Omental fat pad (tissue), 4 donors: ENCODE measurements at places on chromosomes 6 and 20. TPM values are rescaled to one million over a fixed set of nuclear protein-coding genes. Genes with fewer than 3 reads are reported as not detected.

DNA sequence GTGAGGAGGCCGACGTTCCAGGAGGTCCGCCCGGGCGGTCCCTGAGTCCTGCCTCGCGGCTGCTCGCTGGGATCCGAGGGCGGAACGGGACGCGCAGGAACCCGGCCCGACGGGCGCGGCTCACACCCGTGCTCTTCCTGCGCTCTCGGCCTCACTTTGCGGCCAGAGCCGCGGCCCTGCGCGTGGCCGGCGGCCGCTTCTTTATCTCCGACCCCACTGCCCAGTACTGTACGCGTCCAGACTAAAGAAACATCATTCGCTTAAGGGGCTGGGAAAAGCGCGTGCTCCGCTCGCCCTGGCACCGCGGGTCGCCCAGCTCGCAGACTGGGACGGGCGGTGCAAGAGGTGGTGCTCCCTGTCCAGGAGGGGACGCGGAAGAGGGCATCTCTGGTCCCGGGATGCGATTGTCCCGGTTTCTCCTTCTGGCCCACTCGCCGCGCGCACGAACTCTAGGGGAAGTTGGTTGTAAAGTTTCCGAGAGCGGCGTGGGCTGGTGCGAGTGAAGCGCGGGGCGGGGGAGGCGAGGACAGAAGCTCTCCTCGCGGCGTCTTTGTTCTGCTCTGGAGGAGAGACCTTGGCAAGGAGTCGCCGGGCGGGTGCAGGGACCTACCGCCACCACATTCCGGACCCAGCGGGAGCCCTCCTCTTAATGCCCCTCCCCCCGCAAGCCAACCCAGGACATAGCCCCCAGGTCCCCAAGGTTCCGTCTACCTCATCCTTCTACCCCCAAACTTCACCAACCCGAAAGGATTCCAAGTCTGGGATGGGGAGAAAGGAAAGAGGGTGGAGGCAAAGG, 71.0 kb downstream of the SOX4 start:
- DNase-seq: no peak

- no peak for DNase-seq
Measured at GRCh38 chr20:55153001-55153645, 677.7 kb downstream of the DOK5 start.

DNA sequence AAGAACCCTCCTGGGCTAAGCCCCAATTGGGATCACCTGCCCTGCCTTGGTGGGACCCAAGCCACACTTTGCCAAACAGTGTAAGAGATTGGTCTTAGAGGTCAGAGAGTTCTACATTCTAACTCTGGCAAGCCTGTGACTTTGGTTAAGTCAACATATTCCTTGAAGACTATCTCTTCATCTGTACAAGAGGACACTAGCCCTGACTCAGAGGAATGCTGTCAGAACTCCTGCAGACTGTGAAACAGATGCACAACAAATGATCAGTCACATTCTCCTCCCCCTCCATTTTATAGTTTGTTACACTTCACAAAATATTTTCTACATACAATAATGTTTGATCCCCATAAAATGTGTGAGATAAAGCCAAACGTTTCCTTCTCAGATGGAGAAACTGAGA, 91.7 kb upstream of the EPB41L1 start:
- DNase-seq: no peak

DNA sequence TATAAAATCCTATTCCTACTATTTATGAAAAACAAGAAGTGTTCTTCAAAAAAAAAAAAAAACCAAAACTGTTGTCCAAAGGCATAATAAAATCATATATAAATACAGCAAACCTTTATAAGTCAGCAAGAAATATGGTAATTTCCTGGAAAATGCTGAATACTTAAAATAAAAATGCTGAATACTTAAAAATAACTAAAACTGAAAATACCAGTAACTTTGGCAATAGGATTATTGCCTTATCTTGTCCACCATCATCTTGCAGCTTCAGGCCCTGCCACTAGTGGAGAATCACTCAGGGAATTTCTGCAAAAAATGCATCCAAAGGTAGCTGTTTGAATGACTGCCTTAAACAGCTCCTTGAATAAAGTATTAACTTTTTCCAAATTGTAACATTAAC, 24.5 kb downstream of the CCNC start:
- no peak for DNase-seq

DNA sequence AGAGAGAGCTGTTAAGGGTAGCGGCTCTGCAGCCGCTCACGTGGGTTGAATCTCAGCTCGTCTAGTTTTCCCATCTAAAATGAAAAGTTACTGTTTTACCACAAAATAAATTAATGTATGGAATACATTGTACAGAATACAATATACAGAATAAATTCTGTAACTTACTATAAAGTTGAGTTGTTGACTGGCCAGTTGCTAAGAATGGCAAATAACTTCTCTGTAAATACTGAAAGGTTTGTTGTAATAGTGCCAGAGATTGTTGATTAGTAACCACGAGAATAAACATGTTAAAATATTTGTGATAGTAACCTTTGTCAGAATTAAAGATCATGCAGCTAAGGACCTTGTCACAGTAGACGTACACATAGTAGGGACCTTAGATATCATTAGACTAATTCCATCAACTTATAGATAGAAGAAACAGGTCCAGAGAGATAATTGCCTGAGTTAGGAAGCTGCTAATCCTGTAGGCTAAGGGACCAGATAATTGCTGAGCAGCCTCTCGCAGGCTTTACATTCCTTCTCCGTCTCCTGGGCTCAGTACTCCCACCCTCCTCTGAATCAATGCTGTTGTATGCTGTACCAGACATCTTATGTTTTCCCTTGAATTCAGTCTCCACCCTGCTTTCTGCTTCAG, 544 bp upstream of the NRM start:
- DNase-seq: no peak

- DNase-seq: no peak
Measured at GRCh38 chr6:51118792-51119191, 300.1 kb downstream of the TFAP2B start.

GRCh38 chr6:145233955-145234354, 501.4 kb downstream of the EPM2A start:
- DNase-seq: no peak

DNA sequence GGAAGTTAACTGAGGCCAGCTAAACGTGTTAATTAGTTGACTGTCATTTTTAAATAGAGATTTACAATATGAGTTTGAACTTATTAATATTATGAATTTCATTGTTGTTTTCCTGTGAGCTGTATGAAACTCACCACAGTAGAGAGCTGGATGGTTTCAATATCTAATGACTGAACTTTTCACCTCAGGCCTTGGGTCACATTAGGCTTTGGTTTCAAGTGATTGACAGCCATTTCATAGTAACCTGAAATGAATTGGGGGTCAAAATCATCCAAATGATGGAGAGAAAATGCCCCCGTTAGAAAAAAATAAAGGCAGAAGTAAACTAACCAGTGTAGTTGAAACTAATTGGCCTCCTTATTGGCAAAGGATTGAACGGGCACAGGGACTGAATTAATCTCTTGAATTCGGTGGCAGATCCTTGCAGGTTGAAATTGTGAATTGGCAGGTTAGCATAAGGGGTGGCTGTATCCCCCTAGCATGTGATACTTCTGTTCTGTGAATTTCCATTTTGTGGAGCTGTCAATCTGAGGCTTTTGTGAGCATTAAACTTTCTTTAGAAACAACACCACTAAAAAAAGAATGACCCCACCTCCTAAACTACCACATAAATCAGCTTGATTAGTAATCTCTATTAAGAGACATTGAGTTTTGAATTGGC, 155.1 kb upstream of the MMS22L start:
- DNase-seq: no peak

GRCh38 chr6:107666084-107666980, 157.8 kb downstream of the SCML4 start:
- DNase-seq: no peak

DNA sequence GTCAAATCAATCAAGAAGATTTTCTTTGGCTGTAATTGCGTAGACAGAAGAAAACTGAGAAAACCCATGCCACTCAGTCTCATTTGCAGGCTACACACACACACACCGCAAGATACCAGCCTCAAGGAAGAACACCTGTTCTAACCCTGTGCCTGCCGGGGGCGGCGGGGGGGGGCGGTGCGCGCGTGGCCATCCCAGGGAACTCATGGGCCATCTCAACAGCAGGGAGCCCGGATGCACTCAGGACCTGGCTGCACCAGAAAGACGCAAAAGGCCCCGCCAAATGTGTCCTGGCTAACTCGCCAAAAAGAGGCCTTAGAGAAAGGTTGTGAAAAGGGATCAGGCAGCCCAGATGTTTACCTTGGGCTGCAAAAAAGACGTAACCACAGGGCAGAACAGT, 2.1 kb downstream of the B3GAT2 start:
- no peak for DNase-seq

GRCh38 chr6:47203266-47203937, 106.3 kb downstream of the TNFRSF21 start:
- DNase-seq: no peak

DNA sequence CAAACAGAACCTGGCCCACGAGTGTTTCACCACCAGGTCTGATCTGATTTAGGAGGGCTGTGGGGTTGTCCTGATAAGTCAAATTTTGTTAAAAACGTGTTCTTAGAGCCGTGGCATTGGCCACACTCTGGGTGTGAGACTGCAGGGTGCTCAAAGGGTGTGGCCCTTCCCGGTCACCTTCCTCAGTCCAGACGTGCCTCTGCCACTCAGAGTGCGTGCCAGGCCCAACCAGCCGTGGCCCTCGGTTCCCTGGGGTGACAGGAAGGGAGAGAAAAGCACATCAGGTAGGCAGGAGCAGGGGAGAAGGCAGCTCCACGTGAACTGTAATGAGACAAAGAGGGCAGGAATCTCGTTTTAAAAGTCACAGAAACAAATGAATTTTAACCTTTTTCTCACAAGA, 115.4 kb downstream of the FAM120B start:
- no peak for DNase-seq

DNA sequence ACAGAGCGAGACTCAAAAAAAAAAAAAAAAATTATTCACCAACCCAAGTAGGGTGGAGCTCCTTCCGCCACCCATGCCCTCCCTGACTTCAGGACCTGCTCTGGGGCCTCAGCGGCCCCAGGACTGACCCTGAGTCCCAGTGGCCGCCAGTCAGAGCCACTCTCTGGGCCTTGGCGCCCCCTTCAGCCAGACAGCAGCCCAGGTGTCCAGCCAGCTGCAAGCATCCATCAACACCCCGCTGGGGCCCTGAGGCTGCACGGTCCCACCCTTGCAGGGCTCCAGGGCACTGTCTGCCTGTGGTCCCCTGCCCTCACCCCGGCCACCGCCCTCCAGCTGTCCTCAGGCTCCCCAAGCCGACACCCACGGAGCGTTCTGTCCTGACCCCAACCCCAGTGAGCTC, 11.4 kb upstream of the KCNQ2 start:
- no peak for DNase-seq

DNA sequence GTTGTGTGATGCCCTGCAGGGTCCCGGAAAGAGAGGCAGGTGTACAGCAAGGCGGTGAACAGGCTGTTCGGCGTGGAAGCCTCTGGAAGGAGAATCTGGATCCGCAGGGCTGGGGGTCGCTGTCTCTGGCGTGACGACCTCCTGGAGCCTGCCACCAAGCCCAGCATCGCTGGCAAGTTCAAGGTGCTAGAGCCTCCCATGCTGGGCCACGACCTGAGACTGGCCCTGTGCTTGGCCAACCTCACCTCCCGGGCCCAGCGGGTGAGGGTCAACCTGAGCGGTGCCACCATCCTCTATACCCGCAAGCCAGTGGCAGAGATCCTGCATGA, 36.5 kb downstream of the TGM6 start:
- no peak for DNase-seq

DNA sequence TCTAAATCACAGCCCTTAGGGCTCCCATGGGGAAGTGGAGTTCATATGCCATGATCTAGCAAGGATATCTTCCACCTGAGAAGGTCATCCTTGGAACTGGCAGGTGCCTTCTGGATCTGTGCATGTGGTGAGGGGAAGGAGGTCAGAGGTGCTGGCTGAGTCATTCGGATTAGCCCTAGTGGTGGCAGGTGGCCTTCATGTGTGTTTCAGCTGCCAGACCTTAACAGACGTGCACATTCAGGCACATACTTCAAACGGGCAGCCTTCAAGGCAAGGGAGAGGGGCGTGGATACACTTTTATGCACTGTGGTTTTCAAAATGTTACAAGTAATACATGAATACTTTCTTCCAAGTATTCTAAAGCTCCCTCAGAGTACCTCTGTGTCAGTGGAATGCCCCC, 51.2 kb downstream of the BMP6 start:
- DNase-seq: no peak

GRCh38 chr6:118649918-118650581, 1.3 kb downstream of the CEP85L start:
- no peak for DNase-seq

DNA sequence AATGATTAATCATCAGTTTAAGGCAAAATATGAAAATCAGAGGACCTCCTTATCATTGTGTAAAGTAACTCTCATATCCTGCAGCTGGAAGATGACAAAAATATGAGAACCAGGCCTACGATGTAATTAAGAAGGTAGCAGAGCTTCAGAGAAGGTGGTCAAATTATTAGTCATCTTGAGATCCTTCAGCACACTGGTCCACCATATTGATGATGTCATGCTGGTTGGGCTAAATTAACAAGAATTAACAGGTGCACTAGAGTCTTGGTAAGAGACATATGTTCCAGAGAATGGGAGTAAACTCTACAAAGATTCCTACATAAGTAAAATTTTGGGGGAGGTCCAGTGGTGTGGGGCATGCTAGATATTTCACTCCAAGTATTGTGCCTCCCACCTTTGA, 112.8 kb downstream of the OTOR start:
- DNase-seq: no peak

- no peak for DNase-seq
Measured at GRCh38 chr6:141824350-141824749, 308.4 kb upstream of the GJE1 start.

DNA sequence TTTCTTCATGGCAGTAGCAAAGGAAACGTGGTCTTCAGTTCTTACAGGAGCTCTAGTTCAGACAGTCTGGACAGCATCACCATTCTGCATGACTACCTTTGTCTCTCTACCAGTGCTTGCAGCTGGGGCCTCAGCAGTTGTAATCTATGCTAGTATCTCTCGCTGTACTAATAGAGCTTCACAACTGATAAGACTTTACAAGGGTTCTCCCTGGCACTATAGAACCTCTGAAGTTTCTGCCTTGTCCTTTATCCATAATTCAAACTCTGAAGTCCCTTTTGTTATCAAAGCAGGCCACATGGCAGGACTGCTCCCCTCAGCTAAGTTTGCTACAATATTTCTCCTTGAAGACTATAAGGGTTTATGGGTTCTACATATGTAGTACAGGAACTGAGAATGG, 842.1 kb upstream of the ADGRB3 start:
- no peak for DNase-seq

DNA sequence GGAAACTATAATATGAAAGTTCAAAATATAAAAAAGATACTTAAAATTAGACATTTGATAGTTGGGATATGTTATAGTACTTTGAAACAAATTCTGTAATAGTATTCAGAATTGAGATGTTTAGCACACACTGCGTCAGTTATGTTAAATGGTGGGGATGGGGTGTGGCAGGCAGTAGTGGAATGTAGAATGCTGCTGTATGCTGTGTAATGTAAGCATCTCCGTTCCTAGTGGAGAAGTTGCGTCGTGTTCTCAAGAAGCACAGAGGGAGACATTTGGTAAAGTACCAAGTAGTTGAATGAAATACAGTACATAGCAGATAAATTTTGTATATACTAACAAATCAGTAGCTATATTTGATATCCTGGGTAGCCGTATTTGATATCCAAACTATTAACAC, 192.4 kb downstream of the ZFAND3 start:
- DNase-seq: no peak

HAO1 gene
- not detected for total RNA-seq

NKX2-4 gene
- not detected for total RNA-seq

RIMS4 gene
- 0.65 TPM for total RNA-seq

BCLAF1 gene
- 95.2 TPM for total RNA-seq

PCMT1 gene
- total RNA-seq: 98.2 TPM

ABHD16B gene
- total RNA-seq: not detected

CDKAL1 gene
- total RNA-seq: 11.8 TPM

FKBP1C gene
- total RNA-seq: 0.24 TPM

DDRGK1 gene
- total RNA-seq: 70.7 TPM

TFAP2D gene
- not detected for total RNA-seq
